ENCODE measurements at places on chromosomes 3 and 15.

GRCh38 chr3:106302451-106303221 is 433.8 kb upstream of the CBLB start:
- DNase-seq = no peak

GRCh38 chr3:135558150-135558783 is 407.3 kb upstream of the PPP2R3A start:
- DNase-seq = no peak

GRCh38 chr3:60250206-60250605 is 1001.0 kb downstream of the FHIT start:
- DNase-seq = no peak

DNA sequence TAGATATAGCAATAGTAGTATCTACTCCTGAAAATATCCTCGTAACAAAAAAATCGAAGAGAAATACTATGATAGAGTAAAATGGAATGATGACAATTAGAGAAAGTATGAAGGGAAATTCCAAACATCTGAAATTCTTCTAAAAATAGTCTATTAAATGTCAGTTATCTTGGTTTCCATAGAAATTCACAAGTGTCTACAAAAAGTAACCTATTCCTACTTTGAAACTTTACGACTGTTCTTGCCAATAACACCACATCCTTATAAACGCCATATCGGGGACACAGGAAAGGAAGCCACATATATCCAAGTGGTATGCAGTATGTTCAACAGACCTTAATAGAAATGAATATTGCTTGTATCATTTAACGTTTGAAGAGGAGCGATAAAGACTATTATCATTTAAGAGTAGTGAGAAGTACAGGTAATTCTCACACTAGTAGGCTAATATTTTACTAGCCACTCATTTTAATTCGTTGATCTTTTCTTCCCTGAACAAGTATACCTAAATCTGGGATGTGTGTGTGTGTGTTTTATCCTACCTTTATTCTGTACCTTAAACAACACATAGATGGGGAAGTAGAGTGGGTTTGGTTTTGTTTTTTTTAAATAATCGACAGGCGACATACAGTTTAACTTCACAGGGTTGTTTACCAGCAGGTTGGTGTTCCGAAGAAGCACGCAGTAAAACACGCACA is 1.2 kb downstream of the GPR176 start:
- peak; percentile 54 for DNase-seq

DNA sequence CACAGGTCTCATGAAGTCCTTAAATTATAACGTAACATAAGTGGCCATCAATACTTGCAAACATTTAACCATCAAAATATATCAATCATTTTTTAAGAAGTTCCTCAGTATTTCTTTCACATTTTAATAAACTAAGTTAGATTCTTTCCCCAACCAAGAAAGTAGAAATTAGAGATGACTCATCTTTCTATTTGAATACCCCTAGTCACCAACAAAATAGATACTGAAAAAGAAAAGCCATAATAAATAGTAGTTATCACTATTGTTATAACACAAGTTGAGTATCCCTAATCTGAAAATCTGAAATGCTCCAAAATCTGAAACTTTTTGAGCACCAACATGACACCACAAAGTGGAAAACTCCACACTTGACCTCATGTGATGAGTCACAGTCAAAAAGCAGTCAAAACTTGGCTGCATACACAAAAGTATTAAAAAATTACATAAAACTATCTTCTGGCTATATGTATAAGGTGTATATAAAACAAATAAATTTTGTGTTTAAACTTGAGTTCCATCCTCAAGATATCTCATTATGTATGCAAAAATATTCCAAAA is 3.7 kb downstream of the SHQ1 start:
- DNase-seq = no peak

DNA sequence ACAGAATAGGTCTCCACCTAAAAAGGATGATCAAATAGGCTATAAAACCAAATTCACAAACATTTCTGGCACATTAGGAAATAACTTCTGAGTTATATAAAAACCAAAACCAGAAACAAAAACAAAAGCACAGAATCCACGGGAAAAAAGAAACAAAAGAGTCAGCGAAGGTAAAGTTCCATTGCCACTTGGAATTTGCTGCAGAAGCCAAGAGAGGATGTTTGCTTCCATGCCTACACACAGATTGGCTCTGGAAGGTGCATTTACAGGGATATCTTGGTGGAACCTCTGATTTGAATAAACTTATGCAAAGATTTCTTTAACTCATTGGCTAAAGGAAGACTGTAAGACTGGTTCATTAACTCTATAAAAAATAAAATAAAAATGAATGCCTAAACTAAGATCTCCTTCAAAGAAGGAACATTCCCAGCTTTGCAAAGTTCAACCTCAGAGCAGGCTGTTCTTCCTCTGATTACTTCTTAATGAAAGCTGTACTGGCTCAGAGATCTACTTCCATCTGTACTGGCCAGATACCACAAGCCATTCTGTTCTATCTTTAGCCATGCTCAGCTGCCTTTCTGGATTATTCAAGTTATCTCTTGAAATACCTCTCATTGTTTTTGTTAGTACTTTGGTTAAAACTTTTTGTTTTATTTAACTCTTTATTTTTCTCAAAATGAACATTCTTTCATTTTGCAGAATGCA is 537.5 kb upstream of the CCDC54 start:
- DNase-seq = no peak

DNA sequence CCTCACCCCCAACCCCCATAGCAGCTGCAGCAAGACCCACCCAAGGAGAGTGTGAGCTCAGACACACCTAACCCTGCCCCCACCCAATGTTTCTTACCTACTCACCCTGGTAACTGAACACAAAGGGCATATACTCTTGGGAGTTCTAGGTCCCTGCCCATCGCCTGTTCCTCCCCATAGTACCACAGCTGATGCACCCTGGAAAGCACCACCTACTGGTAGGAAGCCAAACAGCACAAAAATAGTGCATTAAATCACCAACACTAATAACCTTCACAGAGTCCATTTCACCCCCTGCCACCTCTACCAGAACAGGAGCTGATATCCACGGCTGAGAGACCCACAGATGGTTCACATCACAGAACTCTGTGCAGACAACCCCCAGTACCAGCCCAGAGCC is 245.2 kb downstream of the EFHB start:
- DNase-seq = no peak

DNA sequence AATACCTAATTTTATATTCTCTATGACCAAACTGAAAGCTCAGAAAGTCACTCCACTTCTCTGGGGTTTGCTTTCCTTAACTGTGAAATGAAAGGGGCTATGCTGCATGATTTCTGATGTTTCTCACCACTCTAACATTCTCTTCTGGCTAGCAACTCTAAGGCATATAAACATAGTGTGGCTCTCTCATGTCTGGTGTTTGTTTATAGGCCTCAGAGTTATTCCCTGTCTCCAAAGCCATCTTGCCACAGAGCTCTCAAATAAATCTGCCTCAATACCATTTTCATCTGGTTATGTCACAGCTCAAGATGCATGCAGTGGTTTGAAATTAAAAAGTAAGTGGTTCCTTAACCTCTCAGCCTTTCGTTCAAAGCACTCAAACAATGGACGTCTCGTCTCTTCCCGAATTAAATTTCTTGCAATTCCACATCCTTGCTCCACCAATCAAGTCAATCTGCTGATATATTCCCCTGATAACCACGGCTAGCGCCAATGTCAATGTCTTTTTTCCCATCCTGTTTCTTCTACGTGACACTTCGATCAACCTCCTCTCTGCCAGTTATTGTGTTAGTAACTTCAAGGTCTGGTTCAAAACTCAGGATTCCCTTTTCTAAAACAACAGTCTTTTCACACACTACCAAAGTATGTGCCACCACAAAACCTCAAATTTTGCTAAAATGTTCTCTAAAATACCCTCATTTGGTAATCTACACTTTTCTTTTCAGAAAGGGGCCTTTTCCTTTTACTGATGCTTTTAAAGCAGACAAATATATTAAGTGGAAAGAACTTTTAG is 16.0 kb downstream of the TOMM70 start:
- DNase-seq = no peak

DNA sequence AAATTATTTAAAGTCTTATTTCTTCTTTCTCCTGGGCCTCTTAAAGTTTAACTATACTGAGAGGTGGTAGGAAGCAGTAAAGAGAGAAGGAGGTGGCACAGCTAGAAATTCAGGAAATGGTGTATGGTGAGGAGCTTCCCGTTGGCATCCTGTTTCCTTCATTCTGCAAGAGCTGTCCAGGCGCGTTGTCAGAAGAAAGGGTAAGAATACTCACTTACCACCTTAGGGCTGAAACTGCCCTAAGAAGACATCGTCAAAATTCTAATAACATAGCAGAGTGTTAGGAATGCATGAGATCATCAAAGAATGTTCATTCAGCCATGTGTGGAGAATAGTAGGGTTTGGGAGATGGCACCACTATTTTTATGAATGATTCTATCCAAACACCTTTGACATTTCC is 699.6 kb downstream of the MCTP2 start:
- DNase-seq = peak; percentile 7

DNA sequence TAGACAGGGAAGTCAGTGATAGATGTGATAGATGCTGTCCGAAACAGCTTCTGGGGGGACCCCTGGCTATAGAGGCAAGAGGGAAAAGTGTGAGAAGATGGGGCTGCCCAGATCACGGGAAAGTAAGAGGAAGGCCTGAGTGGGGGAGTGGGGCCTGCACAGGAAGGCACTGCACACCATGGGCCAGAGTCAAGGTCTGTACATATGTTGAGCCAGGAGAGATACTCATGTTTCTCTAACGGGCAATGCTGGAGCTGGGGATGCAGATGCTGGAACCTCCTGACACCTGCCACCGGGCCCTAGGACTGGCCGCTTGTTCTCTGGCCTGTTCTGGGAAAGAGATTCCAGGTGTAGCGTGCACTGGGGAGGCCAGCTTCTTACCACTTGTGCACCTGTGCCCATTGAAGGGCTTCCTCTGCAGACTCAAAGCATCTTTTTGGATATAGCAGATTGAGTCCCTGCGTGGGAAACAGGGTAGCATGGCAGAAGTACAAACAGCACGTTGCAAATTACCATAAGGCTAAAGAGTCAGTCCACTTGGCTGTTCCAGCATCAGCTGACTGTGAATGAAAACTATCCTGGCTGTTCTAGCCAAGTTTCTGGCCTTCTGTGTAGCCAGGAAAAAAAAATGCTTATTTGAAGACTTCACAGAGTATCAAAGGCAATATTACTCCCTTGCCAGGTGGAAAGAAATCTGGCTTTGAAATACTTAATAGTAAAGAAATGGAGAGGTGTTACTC is 77.1 kb upstream of the GSK3B start:
- DNase-seq = no peak

Data from RWPE1 (cell line).